CD4-positive, alpha-beta T cell treated with Interferon alpha-2 for 1 hour (primary cell): ENCODE measurements at places on chromosomes 5 and 9.

GRCh38 chr9:135887021-135887507 lies 20.3 kb downstream of the CAMSAP1 start:
- no peak for DNase-seq

DNA sequence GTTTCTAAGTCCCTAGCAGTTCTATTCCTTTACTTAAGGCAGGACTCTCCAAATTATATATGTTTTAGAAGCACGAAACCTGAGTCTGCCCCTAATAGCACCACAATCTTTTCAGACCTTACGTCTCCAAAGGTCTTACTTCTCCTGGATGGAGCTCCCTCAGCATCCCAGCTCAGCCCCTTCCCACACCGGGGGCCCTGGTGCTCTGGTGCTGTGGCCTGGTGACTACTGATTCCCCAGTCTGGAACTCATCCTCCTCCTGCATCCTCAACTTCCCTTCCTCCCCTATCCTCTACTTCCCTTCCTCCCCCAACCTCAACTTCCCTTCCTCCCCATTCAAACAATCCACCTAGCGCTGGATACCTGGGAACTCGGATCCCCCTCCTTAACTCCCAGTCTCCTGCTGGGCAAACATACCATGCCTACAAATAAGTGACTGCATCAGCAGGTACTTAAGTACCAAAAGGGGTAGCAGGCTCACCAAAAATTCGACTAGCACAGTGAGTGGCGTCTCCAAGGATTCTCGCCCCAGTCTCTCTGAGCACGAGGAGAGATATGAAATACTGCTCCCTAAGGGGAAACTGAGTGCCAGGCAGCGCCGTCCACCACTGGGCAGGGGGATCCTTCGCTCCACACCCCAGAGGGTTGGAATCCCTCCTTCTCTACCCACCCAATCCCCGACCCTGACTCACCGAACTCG lies 831 bp downstream of the IGFBPL1 start:
- no peak for DNase-seq

GRCh38 chr5:1292846-1293415 lies 1.9 kb downstream of the TERT start:
- DNase-seq, result no peak

- DNase-seq, result no peak
Observed at GRCh38 chr9:124553738-124554137, 46.5 kb upstream of the NR5A1 start.

- no peak for DNase-seq
Observed at GRCh38 chr9:17217272-17217671, 82.4 kb downstream of the CNTLN start.

GRCh38 chr9:95147452-95148207 lies 169.9 kb downstream of the FANCC start:
- no peak for DNase-seq

GRCh38 chr5:16841416-16841815 lies 94.7 kb downstream of the MYO10 start:
- no peak for DNase-seq

DNA sequence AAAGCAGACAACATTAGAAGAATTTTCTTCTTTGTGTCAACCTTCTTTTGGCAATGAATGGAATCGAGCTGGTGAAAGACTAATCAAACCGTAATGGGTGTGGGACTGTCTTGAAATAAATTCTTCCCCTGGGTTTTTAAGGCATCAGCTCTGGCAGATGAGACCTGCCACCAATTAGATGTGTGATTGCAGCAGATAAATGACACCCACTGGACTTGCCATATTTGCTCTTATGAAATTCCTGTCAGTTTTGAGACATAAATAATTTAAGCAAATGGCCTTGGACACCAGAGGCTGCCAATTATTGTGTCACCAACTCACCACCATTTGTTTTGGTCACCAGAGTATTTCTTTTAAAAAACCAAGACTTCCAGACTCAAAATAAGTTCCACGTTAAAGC lies 135.9 kb upstream of the RGMB start:
- DNase-seq, result no peak

- DNase-seq, result no peak
Observed at GRCh38 chr5:64462391-64462790, 43.4 kb upstream of the RGS7BP start.

DNA sequence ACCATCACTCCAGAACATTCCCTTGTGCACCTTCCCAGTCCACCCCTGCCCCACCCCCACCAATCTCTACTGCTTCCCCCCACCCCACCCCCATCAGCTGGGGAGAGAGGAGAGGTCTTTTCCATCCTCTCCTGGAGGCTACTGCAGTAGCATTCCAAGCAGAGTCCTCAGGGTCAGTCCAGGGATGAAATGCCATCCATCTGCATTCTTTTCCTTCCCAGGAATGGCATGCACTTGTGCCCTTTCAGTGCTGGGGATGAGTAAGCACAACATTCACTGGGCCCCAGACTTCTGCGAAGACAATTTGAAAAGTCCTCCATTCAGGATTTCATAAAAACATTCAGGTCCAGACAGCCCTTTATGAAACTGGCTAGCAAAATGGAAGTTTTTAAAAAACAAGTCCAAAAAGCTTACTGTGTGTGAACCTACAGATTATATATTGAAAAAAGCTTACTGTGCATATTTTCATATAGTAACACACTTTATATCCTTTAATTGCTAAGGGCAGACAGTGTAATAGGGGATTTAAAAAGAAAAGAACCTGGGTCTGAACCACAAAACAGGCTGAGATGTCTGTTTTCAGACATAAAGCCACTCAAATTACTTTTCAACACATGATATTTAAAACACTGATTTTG lies 50.0 kb upstream of the GOLPH3 start:
- DNase-seq, result no peak

GRCh38 chr5:38426986-38427950 lies 129.2 kb downstream of the LIFR start:
- no peak for DNase-seq

DNA sequence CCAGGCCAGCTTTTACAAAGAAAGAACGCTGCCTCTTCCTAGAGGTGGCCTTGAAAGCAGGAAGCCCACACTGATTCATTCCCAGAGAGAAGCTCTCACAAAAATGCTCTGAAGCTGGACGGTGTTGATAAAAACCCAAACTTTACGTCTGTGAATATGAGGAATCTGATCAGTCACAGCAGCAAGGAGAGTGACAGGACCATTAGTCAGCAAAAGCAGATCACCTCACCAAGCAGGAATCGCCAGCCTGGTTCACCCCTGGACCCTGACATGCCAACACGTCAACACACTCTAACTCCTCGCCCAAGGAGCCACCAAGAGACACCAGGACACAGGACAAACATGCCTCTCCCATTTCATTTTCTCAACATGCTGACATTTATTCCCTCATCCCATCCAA lies 70.6 kb upstream of the ZNF622 start:
- DNase-seq, result no peak

- no peak for DNase-seq
Observed at GRCh38 chr5:91690921-91691320, 307.8 kb upstream of the ARRDC3 start.

- no peak for DNase-seq
Observed at GRCh38 chr5:124655921-124656511, 90.4 kb downstream of the ZNF608 start.

DNA sequence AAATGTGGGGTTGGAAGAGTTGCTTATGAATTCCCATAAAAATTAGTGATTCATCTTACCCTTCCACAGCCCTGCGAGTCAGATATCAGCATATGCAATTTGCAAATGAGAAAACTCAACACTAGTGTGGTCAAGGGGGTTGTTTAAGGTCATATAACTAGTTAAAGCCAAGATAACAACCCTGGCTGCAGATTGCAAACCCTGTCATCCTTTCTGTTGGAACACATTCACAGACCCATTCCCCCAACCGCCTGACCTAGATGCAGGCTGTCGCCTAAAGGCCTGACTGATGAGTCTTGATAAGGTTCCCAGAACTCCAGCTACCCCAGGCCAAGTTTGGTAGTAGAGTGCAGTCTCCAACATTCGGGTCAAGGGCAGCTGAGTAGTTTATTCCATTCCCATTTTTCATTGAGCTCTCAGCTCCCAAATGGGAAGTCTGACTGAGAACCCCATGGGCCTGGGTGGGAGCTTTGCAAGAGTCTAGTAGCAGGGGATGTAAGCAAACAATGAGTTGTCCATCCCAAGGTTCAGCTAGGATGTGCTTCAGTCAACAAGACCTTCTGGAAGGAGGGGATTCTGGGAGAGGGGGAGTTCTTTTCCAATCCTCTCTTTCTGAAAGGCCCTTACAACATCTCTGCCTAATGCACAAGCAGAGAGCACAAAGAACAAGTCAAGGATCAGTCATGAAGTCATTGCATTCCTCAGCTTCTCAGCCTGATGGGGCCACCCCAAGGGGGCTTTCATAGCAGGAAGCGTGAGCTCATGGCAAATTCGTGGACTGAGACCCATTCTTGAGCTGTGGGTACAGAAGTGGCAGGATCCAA lies 40.3 kb downstream of the ADAM19 start:
- no peak for DNase-seq

DNA sequence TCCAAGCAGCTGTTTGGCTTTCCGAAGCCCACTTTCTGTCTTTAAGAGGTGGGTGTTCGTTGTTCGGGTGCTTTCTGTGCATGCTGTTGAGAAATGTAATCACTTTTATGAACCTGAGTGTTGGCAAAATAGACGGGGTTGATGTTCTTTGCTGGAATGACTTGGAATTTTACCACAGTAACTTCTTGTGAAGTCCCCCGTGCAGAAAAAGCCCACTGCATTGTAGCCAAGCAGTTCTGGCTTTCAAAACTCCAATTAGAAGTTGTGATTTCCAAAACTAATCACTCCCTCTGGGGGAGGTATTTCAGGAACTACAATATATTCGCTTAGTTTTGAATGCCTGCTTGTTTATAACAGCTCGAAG lies 111.1 kb downstream of the PAM start:
- no peak for DNase-seq

- no peak for DNase-seq
Observed at GRCh38 chr5:1948663-1949191, 66.0 kb upstream of the IRX4 start.

DNA sequence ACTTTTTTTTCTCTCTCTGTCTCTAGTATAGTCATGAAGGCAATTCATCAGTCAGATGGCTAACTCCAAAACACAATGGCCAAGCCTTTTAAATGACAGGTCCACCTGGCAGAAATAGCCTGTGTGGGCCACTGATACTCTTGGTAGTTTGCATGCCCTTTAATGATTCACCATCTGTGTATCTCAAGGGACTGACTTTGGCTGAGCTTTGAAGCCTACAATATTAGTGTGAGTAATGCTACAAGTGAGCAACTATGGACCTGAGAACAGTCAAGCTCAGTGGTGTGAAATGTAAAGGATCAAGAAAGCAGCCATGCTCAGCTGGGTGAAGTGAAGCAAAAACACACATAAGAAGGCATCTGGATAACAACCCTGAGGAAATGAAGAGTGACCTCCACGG lies 506.9 kb downstream of the TLE1 start:
- no peak for DNase-seq

GRCh38 chr5:54454602-54455001 lies 897 bp upstream of the HSPB3 start:
- DNase-seq, result no peak

GRCh38 chr9:114580609-114581193 lies 6.9 kb upstream of the ATP6V1G1 start:
- no peak for DNase-seq

DNA sequence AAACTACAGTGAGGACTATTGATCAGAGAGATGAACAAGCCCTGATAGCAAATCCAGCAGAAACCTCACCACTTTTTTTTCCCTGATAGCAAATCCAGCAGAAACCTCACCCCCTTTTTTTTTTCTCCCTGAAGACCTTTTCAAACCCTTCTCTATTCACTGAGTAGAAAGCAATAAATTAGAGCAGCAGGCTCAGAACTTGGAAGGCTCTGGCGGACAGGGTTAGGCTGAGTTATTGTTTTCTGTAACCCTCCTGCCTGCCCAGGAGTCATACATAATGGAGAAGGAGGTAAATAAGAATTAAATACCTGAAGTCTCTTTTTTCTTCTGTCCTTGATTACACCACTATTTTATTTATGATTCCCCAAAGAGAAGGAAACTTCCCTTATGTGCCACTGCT lies 136.3 kb upstream of the SNX2 start:
- DNase-seq, result no peak

DNA sequence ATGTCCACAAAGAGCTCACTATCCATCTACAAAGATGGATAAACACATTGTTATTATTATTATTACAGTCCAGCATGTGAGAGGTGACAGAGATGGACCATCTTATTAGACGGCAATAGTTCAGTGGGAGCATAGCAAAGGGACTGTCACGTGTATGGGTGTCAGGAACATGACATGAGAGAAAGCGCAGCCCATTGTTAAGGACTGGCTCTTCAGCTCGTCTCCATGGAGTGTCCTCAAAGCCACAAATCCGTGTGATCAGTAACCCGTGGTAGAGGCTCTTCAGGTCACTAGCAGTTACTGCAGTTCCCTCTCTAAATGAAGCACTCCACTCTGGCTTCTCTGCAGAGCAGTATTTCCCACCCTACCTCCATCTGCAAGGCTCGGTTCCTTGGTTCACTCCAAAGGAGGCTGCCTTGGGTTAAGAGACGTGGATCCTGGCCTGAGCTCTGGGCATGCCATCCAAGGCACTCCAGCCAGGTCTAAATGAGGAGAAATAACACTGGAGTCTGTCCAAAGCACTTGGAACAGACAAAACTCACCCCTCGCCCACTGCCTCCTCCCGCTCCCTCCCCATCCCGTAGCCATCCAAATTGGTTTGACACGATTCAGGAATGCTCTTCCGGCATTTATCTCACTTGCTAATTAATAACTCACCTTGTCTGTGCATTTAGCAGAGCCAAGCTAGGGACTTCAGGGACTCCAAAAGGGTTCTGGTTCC lies 122.3 kb upstream of the WWC1 start:
- no peak for DNase-seq

GRCh38 chr5:73899055-73899454 lies 273.1 kb downstream of the ARHGEF28 start:
- no peak for DNase-seq
